ENCODE measurements at places on chromosomes 4 and X.

- no peak for DNase-seq
Observed at GRCh38 chrX:131322651-131323050, 33.5 kb upstream of the IGSF1 start.

GRCh38 chrX:153622661-153623309 is 23.8 kb upstream of the CCNQ start:
- no peak for DNase-seq

DNA sequence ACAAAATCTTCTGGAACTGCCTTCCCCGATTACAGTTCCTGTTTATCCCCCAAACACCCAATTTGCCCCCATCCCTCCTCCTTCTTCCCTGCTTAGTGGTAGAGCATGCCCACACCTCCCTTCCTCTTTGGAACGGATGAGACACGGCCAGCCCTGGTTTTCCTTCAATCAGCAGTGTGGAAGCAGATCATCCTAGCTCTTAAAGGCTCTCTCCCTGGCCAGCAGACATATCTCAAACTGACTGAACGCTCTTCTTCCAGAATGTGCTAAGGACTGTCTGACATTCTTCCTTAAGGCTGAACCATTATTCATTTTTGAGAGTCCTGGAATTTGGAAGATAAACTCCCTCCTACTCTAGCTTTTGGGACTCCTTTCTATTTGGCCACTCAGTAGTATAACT is 161.1 kb downstream of the TRIML1 start:
- no peak for DNase-seq

GRCh38 chr4:159012381-159012780 is 90.5 kb upstream of the RAPGEF2 start:
- DNase-seq, result no peak

- no peak for DNase-seq
Observed at GRCh38 chr4:141789716-141790115, 153.3 kb downstream of the IL15 start.

DNA sequence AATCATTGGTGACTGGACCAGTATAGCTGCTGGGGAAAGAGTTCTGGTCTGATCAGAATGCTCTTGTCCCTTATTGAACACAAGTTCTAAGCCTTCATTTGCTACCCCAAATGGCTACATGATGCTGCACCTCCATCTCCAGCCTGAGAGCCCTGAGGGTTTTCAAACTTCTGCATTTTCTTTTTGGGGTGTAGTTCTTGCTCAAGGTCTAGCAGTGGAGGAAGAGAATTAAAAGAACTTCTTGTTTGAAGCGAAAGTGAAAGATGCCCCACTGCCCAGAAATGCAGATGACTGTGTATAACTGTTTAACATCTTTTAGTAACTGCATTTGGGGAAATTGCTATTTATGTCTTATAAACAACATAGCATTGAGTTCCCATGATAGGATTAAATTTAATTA is 38.5 kb downstream of the LAMTOR3 start:
- DNase-seq, result peak; percentile 40

DNA sequence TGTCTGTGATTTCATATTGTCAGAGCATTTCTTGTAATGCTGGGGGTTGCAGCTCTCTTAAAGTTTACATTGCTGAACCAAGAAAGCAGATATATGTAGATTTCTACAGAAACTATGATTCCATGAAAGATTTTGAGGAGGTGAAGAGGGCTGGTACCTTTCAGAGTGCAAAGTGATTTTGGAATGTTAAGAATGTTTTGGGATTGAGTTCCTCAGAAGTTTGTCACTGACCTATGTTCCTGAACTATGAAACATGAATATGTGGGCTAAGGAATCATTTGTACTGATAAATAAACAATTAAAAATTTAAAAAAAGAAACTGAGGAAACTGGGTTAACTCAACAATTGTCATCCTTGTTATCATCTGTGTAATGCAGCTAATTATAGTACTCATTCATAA is 12.3 kb upstream of the CHIC2 start:
- DNase-seq, result no peak

GRCh38 chr4:89482251-89482650 is 174.7 kb upstream of the GPRIN3 start:
- no peak for DNase-seq

DNA sequence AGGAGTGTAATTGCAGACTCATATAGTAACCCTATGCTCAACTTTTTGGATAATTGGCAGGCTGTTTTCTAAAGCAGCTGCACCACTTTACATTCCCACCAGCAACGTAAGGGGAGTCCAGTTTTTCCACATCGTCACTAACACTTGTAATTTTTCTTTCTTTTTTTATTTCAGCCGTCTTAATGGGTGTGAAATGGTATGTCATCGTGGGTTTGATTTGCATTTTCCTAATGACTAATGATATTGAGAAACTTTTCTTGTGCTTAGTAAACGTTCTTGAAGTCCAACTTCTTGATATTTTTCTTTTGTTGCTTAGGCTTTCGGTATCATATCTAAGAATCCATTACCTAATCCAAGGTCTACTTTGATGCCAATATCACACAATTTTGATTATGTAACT is 95.3 kb upstream of the IL1RAPL1 start:
- DNase-seq, result no peak

GRCh38 chr4:106854569-106855351 is 181.4 kb downstream of the DKK2 start:
- no peak for DNase-seq

- DNase-seq, result no peak
Observed at GRCh38 chr4:57971261-57971660, 861.1 kb upstream of the IGFBP7 start.

DNA sequence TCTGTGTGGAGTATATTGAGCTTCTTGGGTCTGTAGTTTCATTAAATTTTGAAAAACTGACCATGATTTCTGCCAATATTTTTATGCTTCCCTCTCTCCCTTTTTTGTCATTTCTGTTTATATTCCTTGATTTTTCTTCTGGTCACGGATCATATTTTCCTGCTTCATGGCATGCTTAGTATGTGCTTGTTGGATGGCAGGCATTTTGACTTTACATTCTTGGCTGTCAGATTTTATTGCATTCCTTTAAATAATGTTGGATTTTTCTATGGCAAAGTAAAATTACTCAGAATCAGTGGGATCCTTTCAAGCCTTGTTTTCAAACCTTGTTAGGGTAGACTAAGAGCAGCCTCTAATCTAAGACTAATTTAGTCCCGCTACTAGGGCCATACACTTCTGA is 531.8 kb downstream of the IL15 start:
- DNase-seq, result no peak

- peak; percentile 43 for DNase-seq
Observed at GRCh38 chr4:148443512-148444295, 1.5 kb upstream of the NR3C2 start.

DNA sequence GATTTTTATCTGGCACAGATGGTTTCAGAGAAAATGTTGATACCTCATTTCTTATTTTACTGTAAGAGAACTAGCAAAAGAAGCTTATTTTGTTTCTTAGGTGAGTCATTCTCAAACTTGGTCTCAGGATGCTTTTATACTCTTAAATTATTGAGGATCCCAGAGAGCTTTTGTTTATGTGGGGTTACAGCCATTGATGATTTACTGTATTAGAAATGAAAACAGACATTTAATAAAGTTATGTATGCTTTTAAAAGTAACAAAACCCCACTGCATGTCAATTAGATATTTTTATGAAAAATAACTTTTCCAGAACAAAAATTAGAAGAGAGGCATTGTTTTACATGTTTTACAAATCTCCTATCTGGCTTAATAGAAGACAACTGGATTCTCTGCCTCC is 12.1 kb downstream of the USP9X start:
- no peak for DNase-seq

- no peak for DNase-seq
Observed at GRCh38 chr4:133145758-133146573, 3.1 kb upstream of the PCDH10 start.

GRCh38 chr4:113385281-113385899 is 335.9 kb downstream of the ANK2 start:
- DNase-seq, result no peak

DNA sequence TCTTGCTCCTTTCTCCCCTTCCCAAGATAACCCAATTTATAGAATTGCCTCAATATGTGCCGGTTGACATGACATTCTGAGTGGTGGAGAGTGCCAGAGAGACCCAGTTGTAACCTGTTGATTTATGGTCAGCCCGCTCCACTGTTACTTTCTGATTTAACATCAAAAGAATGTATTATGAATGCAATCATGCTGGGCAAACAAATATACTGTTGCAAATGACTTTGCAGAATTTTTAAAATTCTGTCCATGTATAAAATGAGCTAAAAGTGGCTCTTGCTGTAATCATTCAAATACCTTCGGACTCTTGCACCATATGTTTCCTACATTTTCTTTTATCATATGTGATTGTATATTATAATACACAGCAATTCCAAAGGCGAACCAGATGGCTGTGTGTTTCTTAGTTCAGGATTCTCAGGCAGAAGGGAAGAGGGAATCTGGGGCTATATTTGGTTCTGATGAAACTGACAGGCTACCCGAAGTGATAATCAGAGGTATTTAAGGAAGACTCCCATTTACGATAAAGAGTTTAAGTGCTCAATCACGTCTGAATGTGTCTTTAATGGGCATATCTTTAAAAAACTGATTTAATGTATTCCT is 131.7 kb downstream of the CLCN4 start:
- DNase-seq, result no peak
